RWPE1 (cell line): ENCODE measurements at places on chromosomes 16 and 17.

DNA sequence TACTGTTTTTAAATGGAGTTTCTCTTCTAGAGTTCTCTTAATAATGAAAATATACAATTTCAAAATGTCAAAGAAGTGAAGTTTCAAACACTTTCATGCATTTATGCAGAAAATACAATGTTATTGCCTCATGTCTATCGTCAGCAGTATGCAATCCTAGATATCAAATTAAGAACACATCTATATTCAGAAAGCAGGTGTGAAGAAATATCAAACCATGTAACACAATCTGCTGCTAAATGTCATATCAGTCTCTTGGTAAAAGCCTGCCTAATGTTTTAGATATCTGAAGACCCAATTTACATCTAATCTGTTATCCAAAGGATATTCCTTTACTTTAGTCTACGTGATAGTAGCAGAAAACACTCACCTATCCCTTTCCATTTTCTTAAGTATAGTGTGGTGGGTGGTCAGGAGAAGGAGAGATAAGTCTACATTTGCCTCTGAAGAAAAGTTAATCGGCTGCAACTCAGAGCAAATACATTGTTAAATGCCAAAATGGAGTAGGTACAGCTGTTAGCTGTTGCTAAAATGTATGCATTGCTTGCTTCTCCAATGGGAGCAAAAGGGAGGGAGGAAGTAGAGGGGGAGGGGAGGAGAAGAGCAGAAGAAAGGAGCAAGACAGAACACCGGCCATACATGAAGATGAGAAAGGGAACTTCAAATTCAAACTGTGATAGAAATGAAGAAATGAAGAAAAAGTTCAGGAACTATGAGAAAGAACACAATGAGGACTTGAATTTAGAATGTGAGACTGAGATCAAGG is 64.9 kb downstream of the ITFG1 start:
- DNase-seq = no peak

GRCh38 chr16:50603206-50604064 is 55.2 kb downstream of the NKD1 start:
- DNase-seq = no peak

DNA sequence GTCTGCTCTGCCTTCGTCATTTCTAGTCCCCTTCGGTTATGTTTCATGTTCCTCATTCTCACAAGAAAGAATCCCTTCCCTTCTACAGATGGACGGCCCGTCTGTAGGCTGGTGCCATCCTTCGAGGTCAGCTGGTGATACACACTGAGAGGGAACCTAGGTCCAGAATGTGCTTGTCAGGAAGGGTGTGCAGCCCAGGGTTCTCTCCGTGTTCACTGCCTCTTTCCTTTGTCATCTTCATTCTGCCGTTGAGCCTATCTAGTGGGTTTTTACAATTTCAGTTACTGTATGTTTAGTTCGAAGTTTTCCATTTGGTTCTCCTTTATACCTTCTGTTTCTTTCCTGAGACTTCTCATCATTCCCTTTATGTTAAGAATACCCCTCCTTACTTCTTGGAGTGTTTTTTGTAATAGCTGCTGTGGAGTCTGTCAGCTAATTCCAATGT is 18.9 kb downstream of the KIAA0513 start:
- no peak for DNase-seq

- DNase-seq = no peak
Observed at GRCh38 chr16:9527976-9528375, 436.5 kb downstream of the HAPSTR1 start.

- DNase-seq = no peak
Observed at GRCh38 chr16:81518439-81518757, 73.8 kb downstream of the CMIP start.

- DNase-seq = no peak
Observed at GRCh38 chr16:66154801-66155200, 211.7 kb upstream of the CDH5 start.

DNA sequence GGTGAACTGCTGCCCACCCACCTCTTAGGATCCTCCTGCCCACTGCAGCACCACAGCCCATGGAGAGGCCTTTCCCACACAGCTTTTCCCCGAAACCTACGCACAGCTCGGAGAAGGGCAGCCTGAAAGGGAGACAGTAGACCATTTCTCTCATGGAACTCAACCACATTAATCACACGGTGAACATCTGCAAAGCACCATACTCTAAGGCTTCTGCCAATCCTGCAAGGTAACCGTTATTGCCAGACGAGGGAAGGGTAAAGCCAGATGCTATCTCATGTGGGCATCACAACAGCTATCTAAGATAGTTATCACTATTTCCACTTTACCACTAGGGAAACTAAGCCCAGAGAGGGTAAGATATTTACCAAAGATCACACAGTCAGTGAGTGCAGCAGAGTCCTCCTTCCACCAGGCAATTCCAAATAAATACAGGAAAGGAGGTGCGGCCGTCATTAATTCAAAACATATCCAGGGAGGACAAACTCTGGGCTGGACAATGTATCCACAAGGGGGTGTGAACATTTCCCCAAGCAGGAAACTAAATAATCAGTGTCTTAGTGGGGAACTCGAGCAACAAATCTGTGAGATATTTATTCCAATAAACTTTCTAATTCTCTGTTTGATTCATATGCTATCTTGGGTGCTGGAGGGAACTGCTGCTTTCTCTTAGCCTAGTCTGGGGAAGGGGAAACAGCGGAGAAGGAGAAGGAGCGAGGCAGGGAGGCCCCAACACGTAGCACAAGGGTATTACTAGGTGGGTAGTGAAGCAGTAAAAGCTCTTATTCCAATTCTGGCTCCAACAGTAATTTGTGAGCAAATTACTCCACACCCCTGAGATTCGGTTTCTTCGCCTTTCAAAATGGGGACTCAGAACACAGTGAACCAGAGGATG is 723 bp downstream of the TMEM186 start:
- DNase-seq = no peak

DNA sequence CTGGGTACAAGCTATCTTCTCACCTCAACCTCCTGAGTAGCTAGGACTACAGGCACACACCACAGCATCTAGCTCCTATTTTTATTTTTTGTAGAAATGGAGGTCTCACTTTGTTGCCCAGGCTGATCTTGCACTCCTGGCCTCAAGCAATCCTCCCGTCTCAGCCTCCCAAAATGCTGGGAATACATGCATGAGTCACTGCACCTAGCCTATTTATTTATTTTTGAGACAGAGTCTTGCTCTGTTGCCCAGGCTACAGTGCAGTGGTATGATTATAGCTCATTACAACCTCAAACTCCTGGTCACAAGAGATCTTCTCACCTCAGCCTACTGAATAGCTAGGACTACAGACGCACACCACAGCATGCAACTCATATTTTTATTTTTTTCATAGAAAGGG is 40.1 kb upstream of the RGS9 start:
- no peak for DNase-seq

- DNase-seq = no peak
Observed at GRCh38 chr16:81810361-81810760, 31.3 kb downstream of the PLCG2 start.

DNA sequence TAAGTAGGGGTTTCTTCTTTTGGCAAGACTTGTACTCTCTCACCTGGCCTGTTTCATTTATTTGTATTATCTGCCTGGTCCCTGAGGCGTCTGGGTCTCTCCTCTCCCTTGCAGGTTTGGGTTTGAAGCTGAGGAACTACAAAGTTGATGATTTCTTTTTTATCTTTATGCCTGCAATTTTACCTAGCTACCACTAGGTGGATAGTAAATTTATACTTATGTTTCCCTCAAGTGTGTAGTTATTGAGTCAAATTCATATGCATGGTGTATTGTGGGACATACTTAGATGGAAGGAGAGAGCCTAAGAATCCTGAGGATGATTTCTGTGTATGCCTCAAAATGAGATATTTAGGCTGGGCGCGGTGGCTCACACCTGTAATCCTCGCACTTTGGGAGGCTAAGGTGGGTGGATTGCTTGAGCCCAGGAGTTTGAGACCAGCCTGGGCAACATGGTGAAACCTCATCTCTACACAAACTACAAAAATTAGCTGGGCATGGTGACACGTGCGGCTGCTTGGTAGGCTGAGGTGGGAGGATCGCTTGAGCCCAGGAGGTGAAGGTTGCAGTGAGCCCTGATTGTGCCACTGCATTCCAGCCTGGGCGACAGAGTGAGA is 13.6 kb downstream of the TMEM98 start:
- no peak for DNase-seq

GRCh38 chr17:21674242-21674731 is 18.0 kb upstream of the KCNJ18 start:
- no peak for DNase-seq

GRCh38 chr16:84144209-84144858 is 643 bp downstream of the HSDL1 start:
- DNase-seq = peak; percentile 22

- no peak for DNase-seq
Observed at GRCh38 chr16:69818891-69819545, 56.9 kb downstream of the WWP2 start.

DNA sequence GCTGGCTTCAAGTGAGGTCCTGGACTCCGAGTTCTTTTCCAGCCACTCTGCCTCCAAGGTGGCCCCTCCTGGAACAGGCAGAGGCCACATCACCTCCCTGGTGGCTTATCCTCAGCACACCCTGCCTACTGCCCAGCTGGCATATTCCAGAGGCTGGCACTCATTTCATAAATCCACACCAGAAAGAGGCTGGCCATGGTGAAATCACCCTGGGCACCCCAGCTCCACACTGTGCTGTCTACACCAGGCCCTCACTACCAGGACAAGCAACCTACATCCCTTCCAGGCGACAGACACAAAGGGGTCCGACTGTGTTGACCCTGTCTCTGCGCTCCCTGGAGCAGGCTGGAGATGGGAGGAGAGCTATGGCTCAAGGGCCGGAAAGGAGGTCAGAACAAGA is 100.2 kb downstream of the C16orf78 start:
- no peak for DNase-seq

DNA sequence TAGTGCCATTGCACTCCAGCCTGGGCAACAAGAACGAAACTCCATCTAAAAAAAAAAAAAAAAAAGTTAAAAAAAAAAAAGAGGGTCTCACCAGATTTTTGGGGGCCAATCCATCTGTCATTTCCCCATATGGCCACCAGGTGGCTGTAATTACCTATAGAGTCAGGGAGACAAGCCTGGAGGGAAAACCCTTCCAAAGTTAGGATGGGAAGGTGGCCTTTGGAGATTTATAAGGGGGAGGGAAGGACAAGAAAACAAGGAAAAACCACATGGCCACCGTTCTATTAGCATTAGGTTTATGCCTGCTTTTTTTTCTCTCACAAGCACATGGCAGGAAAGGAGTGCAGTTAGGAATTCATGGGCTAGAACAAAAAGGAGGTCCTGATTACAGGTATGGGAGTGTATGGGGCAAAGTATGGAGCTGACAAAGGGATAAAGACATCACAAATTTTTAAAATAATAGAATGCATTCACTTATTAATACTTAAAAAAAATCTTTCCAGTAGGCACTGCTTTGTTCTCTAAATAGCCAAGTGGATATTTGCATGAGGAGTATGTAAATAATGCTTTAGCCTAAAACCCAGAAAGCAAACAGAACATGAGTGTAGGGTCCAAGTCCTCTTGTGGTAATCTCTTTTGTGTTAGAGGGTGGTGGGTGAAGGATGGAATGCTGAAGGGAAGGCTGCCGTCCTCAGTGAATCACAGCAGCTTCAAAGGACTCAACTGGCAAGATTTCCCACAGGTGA is 5.1 kb downstream of the CYB5D1 start:
- no peak for DNase-seq

GRCh38 chr17:8707332-8708024 is 37.2 kb downstream of the CCDC42 start:
- no peak for DNase-seq

GRCh38 chr16:66364117-66364958 is 2.2 kb upstream of the CDH5 start:
- DNase-seq = no peak

- DNase-seq = no peak
Observed at GRCh38 chr16:974001-974601, 3.3 kb upstream of the LMF1 start.

- no peak for DNase-seq
Observed at GRCh38 chr17:54626146-54626703, 274.4 kb upstream of the TOM1L1 start.

DNA sequence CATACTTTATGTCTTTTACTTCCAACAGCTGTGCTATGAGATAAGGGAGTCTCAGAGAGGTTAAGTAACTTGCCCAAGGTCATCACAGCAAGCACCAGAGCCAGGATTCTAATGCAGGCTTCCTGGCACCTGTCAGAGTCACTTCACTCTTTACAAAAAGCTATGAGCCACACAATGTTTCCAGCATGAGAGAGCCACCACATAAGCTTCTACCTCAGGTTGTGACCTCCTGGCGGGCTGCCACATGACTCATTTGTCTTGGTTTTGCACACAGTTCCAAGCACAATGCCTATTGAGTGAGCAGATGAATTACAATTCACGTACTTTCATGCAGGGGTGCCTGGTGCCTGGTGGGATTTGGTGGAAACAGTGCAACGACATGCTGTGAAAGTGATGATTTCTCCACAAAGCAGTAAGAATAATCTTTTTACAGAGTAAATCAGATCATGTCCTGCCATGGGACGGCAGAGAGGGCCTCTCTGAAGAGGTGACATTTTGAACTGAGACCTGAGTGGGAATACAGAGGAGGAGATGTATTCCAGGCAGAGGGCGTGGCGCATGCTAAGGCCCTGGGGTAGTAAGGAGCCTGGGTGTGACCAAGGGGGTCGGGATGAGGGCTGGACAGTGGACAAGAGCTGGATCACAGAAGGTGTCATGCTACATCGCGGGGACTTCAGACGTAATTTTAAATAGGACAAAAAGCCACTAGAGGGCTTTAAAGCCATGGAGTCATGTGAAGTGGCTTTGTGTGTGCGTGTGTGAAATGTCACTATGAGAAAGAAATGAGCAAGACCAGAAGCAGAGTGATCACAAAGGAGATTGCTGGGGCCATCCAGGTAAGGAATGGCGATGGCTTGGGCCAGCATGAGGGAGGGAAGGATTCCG is 53.4 kb downstream of the CACNG3 start:
- peak; percentile 28 for DNase-seq

- DNase-seq = peak; percentile 34
Observed at GRCh38 chr16:85863384-85863774, 35.6 kb upstream of the IRF8 start.

- no peak for DNase-seq
Observed at GRCh38 chr16:50469744-50470321, 78.4 kb upstream of the NKD1 start.

GRCh38 chr17:5000237-5000639 is 2.5 kb downstream of the KIF1C start:
- DNase-seq = no peak

GRCh38 chr17:58703137-58703915 is 10.9 kb downstream of the RAD51C start:
- DNase-seq = peak; percentile 45
